ENCODE measurements at places on chromosomes 4 and X.

DNA sequence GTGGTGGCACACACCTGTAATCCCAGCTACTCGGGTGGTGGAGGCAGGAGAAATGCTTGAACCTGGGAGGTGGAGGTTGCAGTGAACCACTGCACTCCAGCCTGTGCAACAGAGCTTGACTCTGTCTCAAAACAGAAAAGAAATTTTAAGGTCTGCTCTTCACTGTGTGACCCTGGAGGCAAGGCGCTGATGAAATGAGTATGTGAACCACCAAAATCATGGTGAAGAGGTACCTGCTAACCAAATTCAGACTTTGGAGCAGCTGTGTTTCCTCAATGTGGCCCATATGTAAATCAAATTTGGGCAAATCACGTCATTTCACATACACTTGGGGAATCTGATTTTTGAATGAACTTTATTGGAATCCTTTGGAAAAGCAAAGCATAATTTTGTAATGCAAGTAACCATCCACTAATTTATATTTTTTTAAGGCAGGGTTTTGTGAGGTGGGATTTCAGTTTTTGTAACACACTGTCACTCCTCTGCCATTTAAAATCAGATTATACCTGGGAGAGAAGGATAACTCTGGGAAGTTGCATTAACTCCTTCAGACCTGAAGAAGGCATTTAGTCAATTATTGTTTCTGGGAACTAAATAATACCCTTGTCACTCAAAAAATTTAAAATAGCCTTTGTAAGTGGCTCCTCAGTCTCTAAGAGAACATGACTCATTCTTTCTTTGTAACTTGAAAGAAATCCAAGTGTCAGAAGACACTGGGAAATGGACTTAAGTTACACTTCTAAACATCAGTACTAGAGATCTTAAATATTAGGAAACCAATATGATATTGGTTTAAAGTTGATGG is 24.0 kb downstream of the DOCK11 start:
- no peak for DNase-seq

- no peak for DNase-seq
Observed at GRCh38 chr4:109547394-109547793, 12.7 kb upstream of the MCUB start.

- no peak for DNase-seq
Observed at GRCh38 chr4:65381648-65382047, 288.6 kb downstream of the EPHA5 start.

GRCh38 chrX:55118574-55118973 is 29.8 kb downstream of the PAGE2 start:
- DNase-seq = no peak

DNA sequence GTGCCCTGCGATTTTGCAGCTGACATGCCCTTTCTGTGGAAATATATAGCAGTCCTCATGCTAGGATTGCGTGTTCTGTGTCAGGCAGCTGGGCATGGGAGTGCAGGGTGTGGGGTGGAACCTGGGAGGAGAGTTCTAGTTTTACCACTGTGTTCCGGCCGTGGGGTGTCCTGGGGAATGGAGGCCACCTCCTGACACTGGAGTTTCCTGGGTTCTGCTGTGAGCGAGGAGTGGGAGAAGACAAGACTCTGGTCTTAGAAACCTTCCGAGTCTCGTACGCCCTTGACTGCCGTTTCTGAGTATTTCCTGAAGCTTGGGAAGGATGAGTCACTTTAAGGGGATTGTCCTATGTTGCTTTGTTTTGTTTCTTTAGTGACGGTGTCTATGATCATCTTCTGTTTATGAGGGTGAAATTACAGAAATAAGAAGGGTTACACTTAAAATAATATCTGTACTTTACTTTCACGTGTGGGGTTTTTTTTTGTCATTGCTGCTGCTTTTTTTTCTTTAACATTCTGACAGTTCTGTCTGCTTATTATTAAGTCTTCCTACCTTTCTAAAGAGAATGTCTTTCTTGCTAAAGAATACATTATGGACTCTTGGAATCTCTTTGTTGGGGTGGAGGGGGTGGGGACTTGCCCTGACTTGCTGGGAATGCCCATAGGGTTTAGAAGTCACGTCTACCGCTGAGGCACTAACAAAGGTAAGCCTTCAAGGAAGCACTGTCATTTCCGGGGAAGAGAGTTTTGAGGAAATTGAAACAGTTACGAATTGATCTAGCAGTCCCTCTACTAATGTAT is 19.1 kb downstream of the CD99 start:
- no peak for DNase-seq
